ENCODE measurements at places on chromosomes 7 and 10.

DNA sequence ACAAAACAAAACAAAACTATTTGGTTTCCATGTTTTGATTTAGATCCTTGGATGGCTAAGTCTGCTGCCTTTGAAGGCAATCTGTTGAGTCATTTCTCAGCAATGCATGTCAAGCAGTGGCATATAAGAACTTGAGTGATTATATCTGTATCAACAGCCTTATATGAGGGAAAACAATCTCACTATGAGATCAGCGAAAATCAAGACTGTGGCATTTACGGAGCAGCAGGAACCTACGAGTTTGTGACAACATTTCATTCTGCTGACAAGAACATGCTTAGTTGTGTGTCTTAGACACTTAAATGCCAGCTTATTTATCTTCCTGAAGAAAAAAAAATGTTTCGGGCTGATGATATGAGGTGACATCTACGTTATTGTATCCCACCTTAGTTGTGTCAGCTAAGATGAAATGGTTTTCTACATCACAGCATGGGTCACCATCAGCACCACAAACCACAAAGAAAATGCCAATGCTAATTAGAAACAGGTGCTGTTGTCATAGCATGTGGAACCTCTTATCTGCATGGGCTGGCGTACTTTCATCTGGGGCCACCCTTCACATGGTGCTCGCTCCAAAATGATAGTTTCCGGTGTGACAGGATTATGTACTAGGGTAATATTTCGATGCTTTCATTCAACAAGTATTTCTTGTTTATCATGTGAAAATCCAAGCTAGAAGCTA is 1085.5 kb downstream of the SORCS1 start:
- no peak for DNase-seq

- DNase-seq: no peak
Measured at GRCh38 chr7:83248000-83248399, 85.3 kb upstream of the PCLO start.

GRCh38 chr10:46555713-46556514 is 544 bp downstream of the GPRIN2 start:
- no peak for DNase-seq

GRCh38 chr10:81021428-81022129 is 483.9 kb downstream of the SH2D4B start:
- no peak for DNase-seq

DNA sequence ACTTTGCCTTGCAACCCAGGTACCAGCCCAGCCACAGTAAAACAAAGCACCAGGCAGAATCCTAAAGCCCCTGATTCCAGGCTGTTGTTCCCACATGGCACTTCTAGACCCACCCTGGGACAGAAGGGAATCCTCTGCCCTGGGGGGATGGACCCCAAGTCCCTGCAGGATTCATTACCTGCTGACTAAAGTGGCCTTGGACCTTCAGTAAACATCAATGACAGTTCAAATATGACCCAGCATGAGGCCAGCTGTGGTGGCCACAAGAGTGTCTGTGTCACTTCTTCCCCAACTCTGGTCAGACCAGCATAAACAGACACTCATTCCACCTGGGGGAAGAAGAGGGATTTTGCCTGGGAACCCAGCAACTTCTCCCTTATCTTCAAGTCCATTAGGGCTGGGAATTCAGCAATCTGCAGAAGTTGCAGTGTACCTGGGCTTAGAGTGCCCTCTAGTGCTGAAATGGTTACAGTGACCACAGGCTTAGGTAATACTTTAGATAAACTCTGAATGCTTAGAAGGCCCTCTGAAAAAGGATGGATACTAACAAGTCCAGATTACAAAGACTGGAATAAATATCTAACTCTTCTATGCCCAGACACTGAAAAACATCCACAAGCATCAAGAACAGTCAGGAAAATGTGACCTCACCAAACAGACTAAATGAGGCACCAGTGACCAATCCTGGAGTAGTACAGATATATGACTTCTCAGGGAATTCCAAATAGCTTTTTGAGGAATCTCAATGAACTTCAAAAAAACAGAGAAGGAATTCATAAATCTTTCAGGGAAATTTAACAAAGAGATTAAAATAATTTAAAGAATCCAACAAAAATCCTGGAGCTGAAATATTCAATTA is 108.5 kb upstream of the TMEM168 start:
- DNase-seq: peak; percentile 57

DNA sequence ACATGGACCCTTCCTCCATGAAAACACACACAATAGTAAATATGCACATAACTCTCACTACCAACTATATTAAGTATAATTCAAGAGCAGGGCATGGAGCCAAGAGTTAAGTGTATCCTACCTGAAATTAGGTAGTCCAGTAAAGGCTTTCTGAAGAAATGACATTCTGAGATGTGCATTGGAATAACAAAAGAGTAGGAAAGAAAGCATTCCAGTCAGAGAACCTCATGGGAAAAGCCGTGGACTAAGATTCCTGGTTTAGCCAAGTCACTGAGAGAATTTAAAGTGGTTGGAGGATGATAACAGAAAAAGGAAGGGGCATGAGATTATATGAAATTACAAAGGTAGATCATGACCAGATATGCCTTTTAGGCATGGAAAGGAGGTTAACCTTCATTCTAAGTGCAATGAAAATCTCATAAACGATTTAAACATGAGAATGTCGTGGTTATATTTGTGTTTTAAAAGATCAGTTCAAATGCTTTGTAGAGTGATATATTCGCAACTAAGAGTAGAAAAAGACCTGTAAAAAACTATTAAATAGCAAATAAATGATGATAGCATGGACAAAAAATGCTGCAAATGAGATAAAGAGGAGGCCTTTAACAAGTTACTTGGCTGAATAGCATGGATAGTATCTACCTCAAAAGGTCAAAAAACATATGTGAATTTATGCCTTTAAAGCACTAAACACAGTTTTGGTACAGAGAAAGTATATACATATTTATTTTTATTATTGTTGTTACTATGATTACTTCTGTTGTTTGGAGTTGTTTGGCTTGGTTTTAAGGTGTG is 767.4 kb upstream of the GHITM start:
- DNase-seq: no peak

GRCh38 chr10:17510242-17510908 is 56.0 kb upstream of the ST8SIA6 start:
- DNase-seq: no peak

DNA sequence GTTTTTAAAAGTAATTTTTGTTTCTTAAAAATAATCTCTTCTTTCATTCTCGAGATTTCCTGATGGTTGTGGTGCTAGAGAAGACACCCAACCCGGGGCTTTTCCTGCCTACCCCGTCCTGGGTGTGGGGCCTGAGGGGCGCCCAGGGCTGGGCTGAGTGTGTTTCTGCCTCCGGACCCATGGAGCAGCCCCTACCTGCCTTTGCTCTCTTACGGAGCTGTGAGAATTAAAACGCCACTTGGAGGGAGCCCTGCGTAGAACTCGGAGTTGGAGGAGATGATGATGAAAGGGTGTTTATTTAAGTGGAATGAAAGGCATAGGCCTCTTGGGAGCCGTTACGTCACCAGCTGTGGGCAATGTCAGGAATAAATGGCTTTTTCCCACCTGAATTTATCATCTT is 261.8 kb upstream of the SHH start:
- no peak for DNase-seq

DNA sequence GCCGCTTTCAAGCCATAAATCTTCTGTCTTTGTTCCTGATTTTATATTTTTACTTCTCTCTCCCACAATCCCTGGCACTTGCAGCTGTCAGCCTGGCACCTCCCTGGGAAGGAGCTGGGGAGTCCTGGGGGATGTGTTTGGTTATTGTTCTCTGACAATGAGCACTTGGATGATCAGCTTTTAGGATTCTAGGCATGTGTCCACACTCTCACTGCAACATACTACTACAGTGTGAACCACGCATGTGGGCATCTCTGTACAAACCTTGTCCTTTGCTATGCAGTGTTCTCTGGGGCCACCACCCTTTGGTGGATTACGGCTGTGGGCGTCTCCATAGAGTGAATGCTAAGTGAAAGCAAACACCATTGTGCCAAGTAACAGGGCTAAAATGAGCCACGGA is 168.4 kb upstream of the KMT2E start:
- no peak for DNase-seq

DNA sequence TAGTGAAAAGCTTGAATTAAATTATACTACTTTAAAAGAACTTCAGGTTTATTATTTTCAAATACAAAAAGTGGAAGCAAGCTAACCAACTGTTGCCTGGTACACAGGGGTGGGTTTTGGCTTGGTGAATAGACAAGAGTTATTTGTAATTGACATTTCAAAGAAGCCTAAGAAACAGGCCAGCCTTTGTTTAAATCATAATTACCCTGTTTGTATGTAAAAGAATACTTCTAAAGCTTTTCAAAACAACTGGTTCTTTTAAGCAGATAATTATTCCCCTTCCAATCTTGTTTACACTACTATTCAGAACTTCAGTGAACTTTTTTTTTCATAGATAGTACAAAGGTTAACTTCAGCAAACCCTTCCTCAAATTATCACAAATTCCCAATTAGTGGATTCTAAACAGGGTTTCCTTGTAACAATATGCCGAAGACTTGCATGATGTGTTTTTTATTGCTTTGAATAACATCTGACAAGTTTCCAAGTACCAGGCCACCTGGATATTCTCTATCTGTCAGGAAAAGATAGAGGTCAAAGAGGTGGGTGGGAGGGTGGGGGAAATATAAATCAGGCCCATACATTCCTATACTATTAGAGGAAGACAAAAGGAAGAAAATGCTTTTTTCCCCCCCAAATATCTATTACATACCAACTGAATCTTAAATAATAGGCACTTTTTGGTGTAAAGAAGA is 20.4 kb downstream of the SSMEM1 start:
- DNase-seq: peak; percentile 98

- DNase-seq: peak; percentile 55
Measured at GRCh38 chr7:101390901-101391301, 28.2 kb downstream of the COL26A1 start.

- DNase-seq: no peak
Measured at GRCh38 chr10:123645016-123645415, 21.1 kb upstream of the GPR26 start.

DNA sequence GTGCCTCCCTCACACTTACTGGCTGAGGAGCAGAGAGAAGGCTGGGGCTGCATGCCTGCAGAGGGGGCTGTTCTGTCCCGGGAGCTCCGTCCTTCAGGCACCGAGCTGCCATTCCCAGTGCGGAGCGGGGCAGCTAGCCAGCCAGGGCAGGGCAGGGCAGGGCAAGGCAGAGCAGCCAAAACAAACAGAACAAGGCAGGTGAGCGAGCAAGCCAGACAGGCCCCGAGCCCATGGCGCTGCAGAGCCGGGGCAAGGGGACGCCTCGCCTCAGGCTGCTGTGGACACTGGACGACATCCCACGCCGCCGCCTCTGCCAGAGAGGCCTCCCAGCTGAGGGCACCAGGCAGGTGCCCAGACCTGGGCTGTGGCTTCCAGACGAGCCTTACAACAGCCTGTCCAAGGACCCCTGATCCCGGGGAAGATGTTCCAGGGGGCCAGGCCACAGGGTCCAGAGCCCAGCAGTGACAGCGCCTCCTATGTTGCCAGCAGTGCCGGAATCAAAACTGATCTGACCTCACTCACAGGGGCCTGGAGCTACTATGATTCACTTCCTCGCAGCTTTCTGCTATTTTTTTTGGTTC is 8.2 kb upstream of the NDST2 start:
- no peak for DNase-seq

- DNase-seq: no peak
Measured at GRCh38 chr10:93722550-93722949, 20.2 kb upstream of the FRA10AC1 start.

GRCh38 chr7:95904099-95904498 is 131.7 kb downstream of the DYNC1I1 start:
- no peak for DNase-seq

DNA sequence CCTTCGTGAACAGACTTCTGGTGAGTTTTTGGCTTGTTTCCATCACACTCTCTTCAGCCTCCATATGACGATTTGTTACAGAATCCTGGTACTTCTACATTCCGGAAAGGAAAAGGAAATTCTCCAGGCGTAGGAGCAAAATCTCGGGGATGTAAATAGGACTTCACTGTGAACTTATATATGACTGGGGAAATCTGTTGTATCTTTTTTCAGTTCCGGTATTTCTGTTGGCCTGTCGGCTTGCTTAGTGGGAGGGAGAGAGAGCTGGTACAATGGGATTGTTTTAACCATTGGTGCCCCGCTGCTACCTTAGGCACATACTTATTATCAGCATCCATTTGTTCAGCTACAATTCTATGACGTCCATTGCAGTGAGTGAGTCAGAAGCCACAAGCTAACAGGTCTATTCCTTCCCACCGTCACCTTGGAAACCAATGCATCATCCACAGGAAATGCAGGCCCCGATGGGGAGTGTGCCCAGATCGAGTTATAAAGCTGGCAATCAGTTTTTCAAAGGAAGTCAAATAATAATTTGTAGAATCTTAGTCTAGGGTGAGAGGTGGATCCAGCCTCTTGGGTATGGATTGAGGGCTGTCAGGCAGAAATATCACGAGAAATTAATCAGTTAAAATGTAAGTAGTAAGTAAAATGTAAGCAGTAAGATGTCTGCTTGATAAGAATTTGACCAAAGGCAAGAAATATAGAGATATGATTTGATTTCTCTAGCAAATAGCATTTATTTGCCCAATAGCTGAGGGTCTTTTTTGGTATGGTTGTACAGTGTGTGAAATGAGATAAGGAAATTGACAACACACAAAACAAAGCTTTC is 92.0 kb upstream of the MKLN1 start:
- DNase-seq: peak; percentile 96

GRCh38 chr7:37173670-37174069 is 275.0 kb downstream of the ELMO1 start:
- DNase-seq: no peak

DNA sequence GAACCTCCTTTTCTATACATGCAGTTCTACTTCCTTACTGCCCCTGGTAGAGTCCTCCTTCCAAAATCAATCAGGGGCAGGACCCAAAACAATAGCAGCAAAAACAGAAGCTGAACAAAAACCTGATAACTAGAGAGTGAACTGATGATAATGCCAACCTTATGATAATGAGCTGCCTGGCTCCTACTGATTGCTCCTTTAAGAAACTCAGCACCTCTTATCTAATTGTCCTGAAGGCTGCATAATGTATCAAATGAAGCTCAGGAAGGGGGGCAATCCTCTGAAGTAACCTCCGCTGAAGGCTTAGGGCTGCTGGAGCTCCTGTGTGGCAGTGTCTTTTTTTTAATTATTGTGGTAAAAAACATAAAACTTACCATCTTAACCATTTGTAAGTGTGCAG is 257.0 kb downstream of the PHTF2 start:
- no peak for DNase-seq

GRCh38 chr10:70523057-70523456 is 44.5 kb downstream of the PALD1 start:
- DNase-seq: no peak

GRCh38 chr7:37290731-37291130 is 157.9 kb downstream of the ELMO1 start:
- no peak for DNase-seq

GRCh38 chr7:151453326-151453791 is 13.4 kb upstream of the CRYGN start:
- DNase-seq: no peak

GRCh38 chr7:22667562-22668239 is 59.3 kb upstream of the IL6 start:
- no peak for DNase-seq

- no peak for DNase-seq
Measured at GRCh38 chr10:58868736-58869435, 307.6 kb upstream of the PHYHIPL start.

GRCh38 chr10:45253183-45253914 is 62.1 kb downstream of the OR13A1 start:
- no peak for DNase-seq

All from COLO829 (cell line).